ENCODE measurements at places on chromosomes 4 and X.

DNA sequence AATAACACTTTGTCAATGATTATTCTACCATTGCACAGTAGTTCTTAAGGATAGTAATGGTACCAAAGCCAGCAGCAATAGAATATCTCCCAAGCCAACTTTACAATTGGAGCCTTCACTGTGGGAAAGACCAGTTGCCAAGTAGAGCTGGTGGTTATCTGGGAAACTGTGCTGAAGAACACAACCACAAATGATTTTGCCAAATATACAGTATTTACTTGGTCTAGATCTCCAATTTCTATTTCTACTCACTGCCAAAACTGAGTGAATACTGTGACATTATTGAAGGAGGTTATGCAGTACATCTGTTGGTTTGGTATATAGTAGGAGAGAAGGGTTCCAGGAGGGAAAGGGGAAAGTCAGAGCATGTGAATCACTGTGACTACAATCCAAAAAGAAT, 3.8 kb downstream of the TET2 start:
- no peak for DNase-seq

DNA sequence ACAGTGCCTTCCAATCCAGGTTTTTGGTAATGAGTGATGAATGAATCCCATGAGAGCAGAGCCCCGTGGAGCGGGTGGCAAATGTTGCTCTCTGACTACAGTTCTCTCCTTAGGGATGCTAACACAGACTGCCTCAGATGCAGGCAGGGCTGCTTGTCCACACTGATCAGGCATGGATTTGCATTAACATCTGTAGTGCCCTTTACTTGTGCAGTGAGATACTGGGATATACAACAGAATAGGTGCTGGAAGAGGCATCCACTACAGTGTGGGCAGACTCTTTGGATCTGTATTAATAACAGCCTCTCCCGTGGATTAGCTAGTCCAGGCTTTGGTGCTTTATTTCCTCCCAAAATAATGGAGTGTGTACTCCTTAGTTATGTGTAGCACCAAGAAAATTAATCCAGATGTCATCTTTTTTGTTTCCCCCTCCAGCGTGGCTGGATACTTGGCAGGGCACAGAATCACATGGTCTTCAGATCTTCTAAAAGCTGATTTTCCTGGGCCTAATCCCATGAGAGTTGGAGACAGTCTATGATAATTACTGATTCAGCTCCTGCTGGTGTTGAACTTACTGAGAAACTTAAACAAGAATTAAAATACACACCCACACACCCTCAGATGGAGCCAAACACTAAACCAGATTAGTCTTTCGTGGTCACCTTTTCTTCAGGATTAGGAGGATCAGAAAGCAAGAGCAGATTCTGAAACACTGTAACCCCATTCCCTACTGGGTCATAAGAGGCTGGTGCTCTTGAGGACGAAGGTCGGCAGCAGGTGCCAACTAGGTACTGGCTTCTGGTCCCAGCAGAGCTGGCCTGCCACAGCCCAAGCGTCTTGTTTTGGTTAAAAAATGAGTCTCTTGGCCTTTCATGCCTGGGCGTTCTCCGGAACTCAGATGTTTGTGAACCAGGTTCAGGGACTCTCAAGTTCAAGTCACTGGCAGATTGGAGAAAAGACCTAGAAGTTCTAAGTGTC, 23.1 kb upstream of the NAP1L5 start:
- no peak for DNase-seq

- DNase-seq = no peak
Measured at GRCh38 chr4:26290321-26290720, 30.5 kb upstream of the RBPJ start.

GRCh38 chr4:27412613-27413012, 552.0 kb downstream of the STIM2 start:
- DNase-seq = no peak

DNA sequence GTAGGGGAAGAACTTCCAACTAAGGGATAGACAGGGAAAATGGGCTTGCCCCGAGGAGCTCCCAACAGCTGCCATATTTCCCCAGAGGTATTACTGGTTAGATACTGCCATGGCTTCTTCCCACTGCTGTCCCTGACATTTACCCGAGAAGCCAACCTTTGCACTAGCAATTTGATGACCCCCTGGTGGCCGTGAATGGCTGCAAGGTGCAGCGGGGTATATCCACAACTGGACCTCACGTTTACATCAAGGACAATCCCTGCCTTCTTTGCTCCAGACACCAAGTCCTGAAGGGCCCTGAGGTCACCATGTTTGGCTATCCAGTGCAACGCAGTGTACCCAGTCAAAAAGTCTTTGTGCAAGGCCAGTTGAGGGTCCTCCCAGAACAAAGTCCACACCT, 2.3 kb downstream of the SOWAHB start:
- DNase-seq = no peak

- no peak for DNase-seq
Measured at GRCh38 chr4:157564218-157564617, 343.7 kb downstream of the GRIA2 start.

DNA sequence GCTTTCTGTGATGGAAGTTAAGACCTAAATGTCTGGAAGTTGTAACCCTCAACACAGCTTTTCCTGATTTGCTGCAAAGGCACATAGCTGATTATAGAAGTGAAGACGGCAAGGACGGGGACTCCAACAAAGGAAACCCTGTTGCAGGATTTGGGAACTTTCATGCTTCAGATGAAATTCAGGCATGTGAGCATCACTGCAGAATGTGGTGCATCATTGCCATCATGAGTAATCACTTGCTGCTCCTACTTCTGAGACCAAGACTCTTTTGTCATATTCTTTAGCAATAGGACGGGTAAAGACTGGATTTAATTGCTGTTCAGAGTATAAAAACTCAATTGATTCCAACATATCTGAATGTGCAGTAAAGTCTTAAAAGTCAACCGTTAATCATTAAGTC, 35.8 kb downstream of the YIPF6 start:
- no peak for DNase-seq

DNA sequence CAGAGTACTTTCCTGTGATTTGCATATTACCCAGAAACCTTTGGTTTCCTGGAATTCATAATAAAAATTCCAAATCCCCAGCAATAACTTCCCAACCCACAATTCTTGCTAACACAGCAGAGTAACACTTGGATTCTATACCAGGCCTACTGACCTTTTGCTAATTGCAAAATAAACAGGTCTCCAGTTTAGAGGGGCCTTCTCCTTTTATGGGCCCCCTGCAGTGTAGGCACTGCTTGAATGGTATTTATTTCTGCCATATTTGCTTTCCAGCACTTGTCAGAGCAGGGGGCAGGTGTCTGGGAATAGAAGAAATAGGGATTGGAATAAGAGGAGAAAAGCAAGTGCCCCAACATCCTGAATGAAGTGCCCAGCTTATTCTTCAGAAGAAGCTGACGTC, 25.3 kb upstream of the GPC3 start:
- no peak for DNase-seq

DNA sequence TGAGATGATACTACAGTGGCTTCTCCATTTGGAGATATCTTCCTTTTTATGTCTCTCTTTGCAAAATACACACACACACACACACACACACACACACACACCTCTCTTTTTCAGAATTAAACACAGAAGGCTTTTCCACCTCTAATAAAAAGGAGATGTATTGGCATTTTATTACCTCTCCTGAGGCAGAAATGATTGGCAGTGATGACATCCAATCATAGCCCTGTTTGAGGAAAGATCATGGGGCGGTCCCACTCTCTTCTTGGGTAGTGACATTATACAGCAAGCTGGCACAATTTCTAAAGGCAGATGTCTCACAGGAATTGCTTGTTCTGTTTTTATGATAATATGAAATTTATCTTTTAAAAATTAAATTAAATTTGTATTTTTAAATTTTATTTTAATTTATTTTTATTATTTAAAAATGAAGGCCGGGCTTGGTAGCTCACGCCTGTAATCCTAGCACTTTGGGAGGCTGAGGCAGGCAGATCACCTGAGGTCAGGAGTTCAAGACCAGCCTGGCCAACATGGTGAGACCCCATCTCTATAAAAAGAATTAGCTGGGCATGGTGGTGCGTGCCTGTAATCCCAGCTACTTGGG, 15.6 kb downstream of the CHRNA9 start:
- DNase-seq = no peak

- no peak for DNase-seq
Measured at GRCh38 chr4:169109035-169109675, 99.1 kb upstream of the CBR4 start.

GRCh38 chrX:63250253-63250868, 100.8 kb downstream of the SPIN4 start:
- no peak for DNase-seq

DNA sequence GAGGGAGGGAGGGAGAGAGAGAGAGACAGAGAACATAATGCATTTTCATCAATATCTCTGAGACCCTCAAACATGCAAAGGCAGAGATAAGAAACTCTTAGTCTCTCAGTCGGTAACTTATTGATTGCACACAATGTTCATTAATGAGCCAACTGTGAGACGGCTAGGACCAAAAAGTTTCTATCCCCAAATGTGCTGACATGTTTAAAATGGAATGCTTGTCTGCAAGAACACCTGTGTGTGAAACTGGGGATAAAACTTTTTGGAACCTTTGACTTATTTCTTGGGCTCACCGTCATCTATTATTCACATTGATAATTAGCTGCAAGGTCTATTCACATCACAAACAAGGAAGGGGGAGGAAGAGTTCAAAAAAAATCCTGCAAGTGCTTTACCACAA, 477.9 kb downstream of the STIM2 start:
- no peak for DNase-seq

- no peak for DNase-seq
Measured at GRCh38 chr4:647481-647880, 22.1 kb downstream of the PDE6B start.

DNA sequence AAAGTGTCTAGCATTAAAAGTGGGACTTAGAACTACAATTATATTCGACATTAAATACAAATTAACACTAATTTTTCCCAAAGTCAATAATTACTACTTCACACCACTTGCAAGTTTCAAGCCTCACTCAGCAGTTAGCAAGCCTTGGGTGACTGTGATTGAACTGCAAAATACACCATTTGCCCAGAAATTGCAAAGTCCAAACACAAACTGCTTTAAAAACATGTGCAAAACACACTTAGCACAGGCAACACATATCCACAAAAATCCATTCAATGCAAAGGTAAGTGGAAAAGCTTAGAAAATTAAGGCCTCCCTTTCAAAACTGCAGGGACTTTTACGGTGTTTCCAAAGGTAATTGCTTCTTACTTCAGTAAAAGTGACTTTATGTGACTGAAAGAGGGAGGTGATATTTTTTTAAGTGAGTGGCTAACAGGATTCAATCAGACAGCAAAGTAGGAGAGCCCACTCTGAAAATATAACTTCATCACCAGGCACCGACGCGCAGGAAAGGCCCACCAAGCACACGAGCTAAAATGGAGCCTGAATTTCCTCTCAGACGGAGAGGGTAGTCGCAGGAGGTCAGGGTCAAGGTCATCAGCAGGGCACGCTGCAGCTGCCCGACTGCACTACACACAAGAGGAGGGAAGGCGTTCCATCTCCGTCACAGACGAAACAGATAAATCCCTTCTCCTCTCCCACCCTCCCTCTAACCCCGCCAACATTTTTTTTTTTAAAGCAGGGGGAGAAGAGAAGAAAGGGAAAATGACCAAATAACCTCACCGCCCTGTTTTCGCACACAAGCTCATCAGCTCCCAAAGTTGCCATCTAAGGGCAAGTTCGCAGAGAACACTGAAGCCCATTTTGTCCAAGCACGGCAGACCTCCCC, 3.1 kb downstream of the ZNF827 start:
- DNase-seq = no peak

- DNase-seq = no peak
Measured at GRCh38 chr4:15233626-15234025, 194.2 kb upstream of the C1QTNF7 start.

DNA sequence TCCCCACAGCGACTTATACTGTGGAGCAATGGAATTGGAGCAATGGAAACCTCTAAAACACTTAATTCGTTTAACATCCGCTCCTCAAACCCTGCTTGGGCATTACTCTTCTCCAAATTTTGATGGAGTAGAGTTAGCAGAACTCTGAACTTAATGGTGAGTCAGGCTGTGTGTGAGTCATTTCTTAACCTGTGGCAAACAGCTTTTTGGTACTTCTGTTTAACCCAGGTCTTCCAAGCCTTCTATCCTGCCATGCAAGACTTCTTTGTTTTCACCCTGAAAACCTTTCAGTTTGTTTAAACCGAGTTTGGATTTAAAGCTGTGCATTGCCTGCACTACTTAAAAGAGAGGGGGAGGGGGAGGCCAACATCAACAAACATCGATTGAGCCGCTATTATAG, 3.6 kb upstream of the AMOT start:
- no peak for DNase-seq

DNA sequence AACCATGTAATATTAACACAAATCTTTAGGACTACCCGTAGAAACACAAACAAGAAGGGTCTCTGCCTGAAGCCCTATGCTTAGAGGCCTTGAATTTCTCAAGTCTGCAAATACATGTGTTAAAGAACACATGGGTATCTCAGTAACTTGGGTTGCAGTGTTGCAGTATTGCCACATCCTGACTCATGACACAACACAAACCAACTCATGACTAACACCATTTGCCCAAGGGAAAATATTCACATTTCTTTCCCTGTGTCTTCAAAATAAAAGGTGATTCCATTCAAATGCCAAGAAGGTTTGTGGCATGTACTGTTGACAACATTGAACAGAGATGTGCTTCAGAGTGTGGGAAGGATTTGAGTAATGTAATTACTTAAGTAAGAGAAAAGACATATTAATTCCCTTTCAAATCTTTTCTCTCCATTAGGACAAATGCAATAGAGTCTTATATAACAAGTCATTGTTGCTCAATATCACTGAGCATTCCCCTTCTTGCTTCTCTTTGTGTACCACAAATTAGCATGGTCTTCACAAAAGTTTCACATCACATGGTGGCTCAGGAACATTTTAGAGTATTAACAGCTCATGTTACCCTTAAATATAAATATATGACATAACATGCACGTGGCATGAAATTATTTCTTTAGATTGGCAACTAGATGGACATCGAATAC, 487.1 kb downstream of the STPG2 start:
- no peak for DNase-seq

Data from activated naive CD4-positive, alpha-beta T cell (primary cell).